ENCODE measurements at places on chromosomes 13 and 19.

DNA sequence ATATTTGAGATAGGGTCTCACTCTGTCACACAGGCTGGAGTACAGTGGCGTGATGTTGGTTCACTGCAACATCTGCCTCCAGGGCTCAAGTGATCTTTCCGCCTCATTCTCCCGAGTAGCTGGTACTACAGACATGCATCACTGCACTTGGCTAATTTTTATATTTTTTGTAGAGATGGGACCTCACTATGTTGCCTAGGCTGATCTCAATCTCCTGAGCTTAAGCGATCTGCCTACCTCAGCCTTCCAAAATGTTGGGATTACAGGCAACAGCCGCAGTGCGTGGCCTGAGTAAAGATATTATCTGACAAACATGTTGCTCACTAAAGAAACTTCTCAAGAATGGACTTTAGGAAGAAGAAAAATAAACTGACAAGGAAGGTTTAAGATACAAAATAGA, 125.4 kb upstream of the ABCC4 start:
- DNase-seq: no peak

GRCh38 chr19:31279436-31279765, 69.8 kb downstream of the TSHZ3 start:
- no peak for DNase-seq

DNA sequence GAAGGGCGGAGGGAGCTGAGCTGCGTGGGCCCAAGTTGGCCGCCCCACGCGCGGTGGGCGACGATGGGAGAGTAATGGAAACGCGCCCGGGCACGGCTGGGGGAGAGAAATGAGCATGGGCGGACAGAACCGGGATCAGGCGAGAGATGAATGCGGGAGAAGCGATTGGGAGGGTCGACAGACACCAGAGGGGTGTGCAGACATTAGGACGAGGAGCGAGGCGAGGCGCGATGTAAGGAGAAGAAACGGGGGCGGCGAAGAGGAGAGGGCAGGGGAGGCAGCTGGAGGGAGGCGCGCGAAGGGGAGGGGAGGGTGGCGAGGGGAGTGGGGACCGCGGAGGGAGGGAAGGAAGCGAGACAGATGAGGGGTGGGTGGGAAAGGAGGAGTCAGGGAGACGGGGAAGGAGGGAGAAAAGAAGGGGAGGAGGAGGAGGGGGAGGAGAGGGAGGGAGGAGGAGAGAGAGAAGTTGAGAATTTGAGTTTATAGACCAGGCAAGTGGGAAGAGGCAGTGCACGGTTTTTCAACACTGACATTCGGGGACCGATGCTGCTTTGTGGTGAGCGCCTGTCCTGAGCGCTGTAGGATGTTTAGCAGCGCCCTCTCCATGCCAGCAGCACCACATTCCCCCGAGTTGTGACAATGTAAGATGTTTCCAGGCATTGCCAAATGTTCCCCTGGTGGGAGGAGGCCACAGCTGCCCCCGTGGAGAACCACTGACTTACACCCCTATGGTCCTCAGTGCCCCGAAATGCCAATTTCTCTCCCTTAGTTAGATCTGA, at the start of gene SHISA7:
Gene SHISA7, minus strand, starts transcription at position 256 of the 779 bp plus-strand sequence. CDS start 437 bp downstream, outside the sequence.
- no peak for DNase-seq

DNA sequence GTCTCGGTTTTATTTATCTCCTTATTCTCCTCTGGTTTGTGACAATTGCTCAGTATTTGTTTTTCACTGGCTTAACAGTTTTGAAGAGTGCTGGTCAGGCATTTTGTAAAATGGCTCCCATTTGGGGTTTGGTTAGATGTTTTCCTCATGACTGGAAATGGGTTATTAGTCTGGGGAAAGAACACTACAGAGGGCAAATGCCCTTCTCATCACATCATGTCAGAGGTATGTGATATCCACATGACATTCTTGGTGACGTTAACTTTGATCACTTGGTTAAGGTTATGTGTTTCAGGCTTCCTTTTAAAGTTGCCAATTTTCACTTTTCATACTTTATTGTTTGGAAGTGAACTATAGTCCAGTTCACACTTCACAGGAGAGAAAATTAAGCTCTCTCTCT, 74.8 kb upstream of the KLHL1 start:
- DNase-seq: peak; percentile 8

- peak; percentile 2 for DNase-seq
Observed at GRCh38 chr13:58960888-58961287, 1202.8 kb downstream of the DIAPH3 start.

GRCh38 chr19:58519087-58519354, 589 bp downstream of the ZBTB45 start:
- peak; percentile 75 for DNase-seq
